Left ventricle myocardium inferior (tissue), 1 donor: ENCODE measurements at places on chromosomes 13 and 19.

DNA sequence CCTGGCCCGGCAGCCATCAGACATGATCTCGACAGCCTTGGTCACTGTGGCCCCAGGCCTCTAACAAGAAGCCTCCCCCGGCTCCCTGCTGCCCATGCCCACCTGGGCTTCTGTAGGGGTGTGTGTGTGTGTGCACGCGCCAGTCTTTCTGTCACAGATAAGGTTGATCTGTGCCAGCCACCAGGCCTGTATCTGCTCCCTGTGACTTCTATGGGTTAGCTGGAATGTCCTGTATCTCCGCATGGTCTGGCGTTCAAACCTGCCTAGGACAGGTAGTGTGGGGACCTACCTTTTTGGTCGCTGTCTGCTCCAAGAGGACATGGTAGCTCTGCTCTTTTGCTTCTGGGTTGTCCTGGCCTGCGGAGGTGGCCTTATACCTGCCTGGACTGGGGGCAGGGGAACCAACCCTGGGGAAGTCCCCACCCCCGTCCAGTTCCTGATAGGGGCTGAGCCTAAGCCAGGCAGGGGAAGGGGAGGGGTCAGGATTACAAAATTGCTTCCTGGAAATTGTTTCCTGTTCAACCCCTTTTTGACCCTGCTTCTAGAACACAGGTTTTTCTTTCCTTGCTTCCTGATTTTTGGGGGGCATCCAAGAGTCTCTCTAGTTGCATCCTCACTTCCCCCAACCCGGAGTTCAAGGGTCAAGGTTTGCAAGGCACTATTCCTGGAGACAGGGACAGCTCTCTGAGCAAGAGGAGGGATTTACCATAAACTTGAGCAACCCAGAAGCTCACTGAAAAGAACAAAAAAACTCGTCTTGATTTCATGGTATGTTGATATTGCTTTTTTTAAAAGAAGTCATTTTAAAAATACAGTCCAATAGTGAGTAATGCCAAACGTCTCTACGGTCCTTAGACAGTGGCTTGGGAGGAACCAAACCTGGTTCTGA, at the start of gene LRG1:
LRG1 (minus strand) TSS at position 344 of the 889 bp plus-strand sequence; CDS start at position 321, 23 bp downstream.
- DNase-seq = no peak

- DNase-seq = no peak
These were observed 10.6 kb downstream of the CSNK1A1L start for GRCh38 chr13:37094840-37095239.

GRCh38 chr13:59621773-59622172, 542.0 kb downstream of the DIAPH3 start:
- no peak for DNase-seq

- no peak for DNase-seq
These were observed 106.1 kb downstream of the NHLRC3 start for GRCh38 chr13:39144391-39144790.

- no peak for DNase-seq
These were observed 3.7 kb upstream of the DOCK9 start for GRCh38 chr13:98981369-98982080.

GRCh38 chr19:38734426-38735256, 9.6 kb downstream of the CAPN12 start:
- DNase-seq = no peak

GRCh38 chr13:23651887-23652286, 81.7 kb downstream of the TNFRSF19 start:
- DNase-seq = no peak
